Activated T-cell treated with anti-CD3 and anti-CD28 coated beads, Interleukin-2, amount 50 U/mL, for 72 hours (primary cell): ENCODE measurements at places on chromosomes 5 and 9. TPM values are rescaled to one million over a fixed set of nuclear protein-coding genes. Genes with fewer than 3 reads are reported as not detected.

STOM gene
- total RNA-seq = 90.6 TPM

- H3K27me3 ChIP-seq = no peaks in the 10 kb centered on the region
- H3K27ac ChIP-seq = no peak overlapping the region
- no peak for DNase-seq
- H3K4me3 ChIP-seq = no peak overlapping the region
These were observed 73.4 kb downstream of the C9orf85 start for GRCh38 chr9:71984831-71985281.

C9 gene
- not detected for total RNA-seq

DNA sequence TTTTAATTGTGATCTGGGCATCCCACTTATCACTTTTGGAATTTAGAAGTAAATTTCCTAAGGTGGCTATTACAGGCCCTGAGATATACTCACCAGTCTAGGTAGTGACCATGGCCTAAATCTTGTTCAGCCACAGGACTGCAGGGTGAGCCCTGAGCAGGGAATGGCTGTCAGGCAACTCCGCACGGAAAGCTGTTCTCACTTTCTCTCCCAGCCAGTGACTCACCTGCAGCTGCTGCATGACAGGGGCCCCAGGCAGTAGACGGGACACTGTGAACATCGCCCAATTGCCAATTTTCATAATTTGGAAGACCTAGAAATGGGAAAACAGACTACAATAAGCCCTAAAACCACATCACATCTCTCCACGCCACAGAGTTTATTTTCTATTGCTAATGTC lies 69.6 kb upstream of the TAF1L start:
- H3K4me3 ChIP-seq = no peak overlapping the region
- DNase-seq = no peak
- no peaks in the 10 kb centered on the region for H3K4me1 ChIP-seq

NR6A1 gene
- total RNA-seq = 4.0 TPM

SH3PXD2B gene
- total RNA-seq = 1.3 TPM

- H3K27ac ChIP-seq = no peak overlapping the region
- H3K4me1 ChIP-seq = peaks cover 45% of the 10 kb centered on the region
- peak overlapping the region; percentile 92 for H3K4me3 ChIP-seq
These were observed 1.2 kb downstream of the CXXC5 start for GRCh38 chr5:139649082-139649991.

SH3TC2 gene
- total RNA-seq = not detected

GRCh38 chr5:148072207-148072606 lies 8.4 kb downstream of the SPINK5 start:
- no peaks in the 10 kb centered on the region for H3K27me3 ChIP-seq
- no peak for DNase-seq
- no peak overlapping the region for H3K27ac ChIP-seq
- no peaks in the 10 kb centered on the region for H3K4me1 ChIP-seq
- H3K36me3 ChIP-seq = no peaks in the 10 kb centered on the region
- H3K4me3 ChIP-seq = no peak overlapping the region

- no peaks in the 10 kb centered on the region for H3K27me3 ChIP-seq
- no peak for DNase-seq
- H3K4me1 ChIP-seq = peaks cover 67% of the 10 kb centered on the region
These were observed 10.6 kb downstream of the TMEM250 start for GRCh38 chr9:136107953-136108647.

CCNO gene
- 0.19 TPM for total RNA-seq
